ENCODE measurements at places on chromosomes 1 and 21.

DNA sequence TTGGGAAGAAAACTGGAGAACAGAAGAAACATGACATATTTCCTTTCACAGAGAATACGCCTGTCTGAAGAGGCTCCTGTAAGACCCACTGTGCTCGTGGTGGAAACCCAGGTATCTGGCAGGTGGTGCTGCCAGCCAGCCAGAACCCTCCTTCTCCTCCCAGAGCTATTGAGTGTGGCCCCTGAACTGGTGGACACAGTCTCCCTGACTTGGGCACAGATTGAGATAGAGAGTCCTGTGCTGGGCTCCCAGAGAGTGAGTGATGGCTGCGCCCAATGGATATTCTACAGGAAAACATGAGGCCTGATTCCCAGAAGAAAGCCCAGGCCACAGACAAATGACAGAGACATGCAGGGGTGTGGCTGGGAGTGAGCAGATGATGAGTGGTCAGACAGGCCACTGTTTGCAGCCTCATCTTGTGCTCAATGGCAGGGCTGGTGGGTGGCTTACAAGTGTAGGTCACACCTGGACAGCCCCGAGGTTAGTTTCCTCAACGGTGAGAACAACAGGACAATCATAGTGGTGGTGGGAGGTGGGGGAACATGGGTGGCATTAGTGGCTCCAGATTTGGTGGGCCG, 127.9 kb downstream of the PTPRU start:
- DNase-seq = no peak

DNA sequence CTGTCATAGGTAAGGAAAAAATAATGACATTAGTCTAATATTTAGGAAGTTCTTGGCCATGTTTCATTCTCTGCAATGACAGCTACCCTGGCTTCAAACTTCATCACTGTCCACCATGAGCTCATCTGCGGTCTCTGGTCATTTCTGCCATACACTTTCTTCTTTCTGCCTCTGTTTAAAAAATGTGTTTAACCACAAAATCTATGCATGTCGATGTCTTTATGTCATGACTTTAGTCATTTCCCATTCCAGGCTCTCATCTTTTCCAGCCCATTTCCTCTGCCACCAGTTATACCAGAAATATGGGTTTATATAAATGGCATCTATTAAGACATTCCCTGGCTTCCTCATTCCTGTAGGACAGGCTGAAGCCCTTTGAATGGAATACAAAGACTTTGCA, 68.5 kb upstream of the DUSP10 start:
- DNase-seq = no peak

- DNase-seq = no peak
Observed at GRCh38 chr21:32207406-32207716, 71.5 kb downstream of the MIS18A start.

DNA sequence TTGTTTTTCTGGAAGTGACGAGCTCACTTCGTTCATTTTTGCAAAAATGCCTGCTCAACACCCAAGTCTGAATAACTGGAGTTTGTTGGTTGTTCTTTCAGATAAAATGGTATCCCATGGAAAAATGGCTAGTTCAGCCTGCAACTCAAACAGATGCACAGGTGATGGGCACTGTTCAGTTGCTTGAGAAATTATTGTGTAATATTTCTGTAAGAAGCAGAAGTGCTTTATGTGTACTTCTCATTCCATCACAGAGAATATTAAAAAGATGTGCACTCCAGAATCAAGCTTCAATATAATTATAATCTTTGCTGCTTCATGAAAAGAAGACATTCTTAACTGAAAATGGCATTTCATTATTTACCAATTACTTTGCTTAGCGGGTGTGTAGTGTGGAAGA, 9.1 kb downstream of the SYT2 start:
- no peak for DNase-seq

GRCh38 chr21:38788275-38788905, 17.3 kb upstream of the ETS2 start:
- no peak for DNase-seq

- no peak for DNase-seq
Observed at GRCh38 chr1:222042120-222042519, 300.2 kb upstream of the DUSP10 start.

- peak; percentile 51 for DNase-seq
Observed at GRCh38 chr1:6365047-6365446, 28.5 kb downstream of the ACOT7 start.

DNA sequence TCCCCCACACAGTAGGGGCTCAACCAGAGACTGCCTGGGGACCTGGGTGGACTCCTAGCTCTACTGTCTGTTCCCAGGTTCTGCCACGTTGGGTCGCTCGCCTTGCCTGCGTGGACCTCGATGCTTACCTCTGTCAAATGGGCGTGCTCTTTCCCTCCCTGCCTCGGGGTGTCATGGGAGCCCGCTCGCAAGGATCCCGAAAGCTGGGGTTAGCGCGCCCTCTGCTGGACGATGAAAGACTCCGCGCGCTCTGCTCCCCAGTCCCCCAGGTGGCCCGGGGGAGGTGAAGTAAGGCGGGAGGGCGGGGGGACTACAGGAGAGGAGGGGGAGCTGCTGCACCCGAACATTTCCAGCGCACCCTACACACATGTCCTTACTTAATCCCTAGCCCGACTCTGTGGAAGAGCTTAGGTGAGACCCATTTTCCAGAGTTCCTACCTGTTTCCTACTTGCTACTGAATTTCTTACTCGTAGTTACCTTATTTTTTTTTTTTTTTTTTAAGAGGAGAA, 2.3 kb upstream of the BSND start:
- DNase-seq = peak; percentile 69

DNA sequence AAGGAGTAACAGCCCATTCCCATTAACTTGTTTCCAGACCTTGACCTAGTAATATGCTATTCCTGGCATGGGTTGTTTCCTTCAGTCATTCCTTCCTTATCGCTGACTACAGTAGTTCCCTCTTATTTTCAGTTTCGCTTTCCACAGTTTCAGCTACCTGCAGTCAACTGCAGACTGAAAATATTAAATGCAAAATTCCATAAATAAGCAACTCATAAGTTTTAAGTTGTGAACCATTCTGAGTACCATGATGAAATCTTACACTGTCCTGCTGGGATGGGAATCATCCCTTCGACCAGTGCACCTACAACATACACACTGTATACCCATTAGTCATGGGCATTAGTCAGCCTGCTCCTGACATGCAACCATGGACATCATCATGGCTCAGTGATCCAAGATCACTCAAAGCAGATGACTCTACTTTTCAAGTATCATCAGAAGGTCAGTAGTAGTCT, 66.7 kb downstream of the CCDC30 start:
- no peak for DNase-seq

GRCh38 chr1:9555942-9556341, 16.7 kb downstream of the SLC25A33 start:
- no peak for DNase-seq

DNA sequence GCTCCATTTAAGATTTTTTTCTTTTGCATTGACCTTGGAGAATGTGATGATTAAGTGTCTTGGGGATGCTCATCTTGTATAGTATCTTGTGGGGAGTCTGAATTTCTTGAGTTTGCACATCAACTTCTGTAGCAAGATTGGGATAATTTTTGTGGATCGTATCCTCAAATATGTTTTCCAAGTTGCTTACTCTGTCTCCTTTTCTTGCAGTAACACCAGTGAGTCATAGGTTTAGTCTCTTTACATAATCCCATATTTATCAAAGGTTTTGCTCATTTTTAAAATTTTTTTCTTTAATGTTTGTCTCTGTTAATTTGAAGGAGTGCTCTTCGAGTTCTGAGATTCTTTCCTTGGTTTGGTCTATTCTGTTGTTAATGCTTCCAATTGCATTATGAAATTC, 41.7 kb upstream of the ANGPTL1 start:
- no peak for DNase-seq

DNA sequence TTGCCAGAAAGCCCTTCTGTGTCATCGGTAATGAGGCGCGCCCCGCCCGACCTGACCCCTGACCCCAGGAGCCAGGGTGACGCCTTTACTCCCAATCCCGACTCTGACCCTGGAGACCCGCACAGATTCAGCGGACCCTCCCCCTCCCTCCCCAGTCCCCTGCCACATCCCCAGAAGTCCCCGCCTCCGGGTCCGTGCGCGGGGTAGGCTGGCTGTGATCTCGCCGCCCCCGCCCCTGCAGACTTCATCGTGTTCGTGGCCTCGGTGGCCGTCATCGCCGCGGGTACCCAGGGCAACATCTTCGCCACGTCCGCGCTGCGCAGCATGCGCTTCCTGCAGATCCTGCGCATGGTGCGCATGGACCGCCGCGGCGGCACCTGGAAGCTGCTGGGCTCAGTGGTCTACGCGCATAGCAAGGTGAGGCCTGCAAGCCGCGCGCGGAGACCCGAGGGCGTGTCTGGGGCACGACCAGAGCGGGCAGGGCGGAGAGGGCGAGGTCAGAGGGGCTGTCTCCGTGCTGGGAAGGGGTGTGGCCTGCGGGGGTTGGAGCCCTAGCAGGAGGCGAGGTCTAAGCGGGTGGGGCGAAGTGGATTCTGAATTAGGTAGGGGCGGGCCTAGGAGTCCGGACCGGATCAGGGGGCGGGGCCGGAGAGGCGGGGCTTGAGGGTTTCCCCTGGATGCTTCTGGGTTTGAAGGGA, 34.8 kb downstream of the KCNQ4 start:
- DNase-seq = peak; percentile 76

DNA sequence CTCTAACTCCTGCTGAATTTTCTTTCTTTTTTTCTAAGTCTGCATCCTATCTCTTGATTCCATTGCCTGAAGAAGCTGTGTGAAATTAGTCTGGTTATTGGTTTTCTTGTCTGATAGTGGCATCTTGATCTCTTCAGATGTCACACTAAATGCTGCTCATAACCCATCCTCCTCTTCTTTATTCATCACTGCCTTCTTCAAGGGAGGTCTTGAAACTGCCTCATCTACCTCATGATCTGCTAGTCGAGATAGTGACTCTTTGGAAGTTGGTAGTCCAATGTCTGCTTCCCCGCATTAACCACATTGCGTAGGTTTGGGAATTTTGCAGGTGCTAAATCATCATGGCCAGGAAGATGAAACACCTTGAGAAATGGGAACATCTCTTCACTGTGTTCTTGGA, 15.7 kb downstream of the DYRK3 start:
- DNase-seq = no peak

DNA sequence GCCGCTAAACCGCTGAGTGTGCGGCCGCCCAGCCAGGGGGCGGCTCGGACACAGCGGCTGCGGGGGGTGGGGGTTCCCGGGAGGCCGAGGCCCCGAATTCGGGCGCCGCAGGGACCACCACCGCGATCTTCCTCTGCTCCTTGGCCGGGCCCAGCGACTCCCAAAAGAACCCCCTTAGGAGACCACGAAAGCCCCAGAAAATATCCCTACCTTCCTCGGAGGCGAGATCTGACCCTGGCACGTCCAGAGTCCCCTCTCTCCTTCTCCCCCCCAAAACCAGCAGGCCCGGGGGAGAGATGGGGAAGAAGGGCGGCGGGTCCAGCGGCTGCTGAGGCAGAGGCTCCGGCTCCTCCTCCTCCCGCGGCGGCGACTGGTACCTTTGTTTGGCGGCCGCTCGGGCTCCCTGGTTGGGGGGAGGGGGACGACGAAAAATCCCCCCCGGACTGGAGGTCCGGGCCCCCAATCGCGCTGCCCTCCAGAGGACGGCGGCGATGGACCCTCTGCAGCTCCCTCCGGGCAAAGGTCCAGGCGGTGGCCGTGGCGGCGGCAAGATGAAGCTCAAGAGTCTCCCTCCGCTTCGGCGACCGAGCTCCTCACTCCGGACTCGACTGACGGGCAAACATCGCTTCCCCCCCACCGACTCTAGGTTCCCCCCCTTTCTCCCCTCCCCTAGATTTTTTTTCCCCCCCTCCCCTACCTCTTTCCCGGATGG, at the start of gene ARID4B:
ARID4B (minus strand) TSS at position 621 of the 712 bp plus-strand sequence. CDS start 1,260 bp downstream, outside the sequence.
- DNase-seq = no peak

GRCh38 chr1:65409314-65409713, 11.2 kb upstream of the LEPR start:
- DNase-seq = no peak

DNA sequence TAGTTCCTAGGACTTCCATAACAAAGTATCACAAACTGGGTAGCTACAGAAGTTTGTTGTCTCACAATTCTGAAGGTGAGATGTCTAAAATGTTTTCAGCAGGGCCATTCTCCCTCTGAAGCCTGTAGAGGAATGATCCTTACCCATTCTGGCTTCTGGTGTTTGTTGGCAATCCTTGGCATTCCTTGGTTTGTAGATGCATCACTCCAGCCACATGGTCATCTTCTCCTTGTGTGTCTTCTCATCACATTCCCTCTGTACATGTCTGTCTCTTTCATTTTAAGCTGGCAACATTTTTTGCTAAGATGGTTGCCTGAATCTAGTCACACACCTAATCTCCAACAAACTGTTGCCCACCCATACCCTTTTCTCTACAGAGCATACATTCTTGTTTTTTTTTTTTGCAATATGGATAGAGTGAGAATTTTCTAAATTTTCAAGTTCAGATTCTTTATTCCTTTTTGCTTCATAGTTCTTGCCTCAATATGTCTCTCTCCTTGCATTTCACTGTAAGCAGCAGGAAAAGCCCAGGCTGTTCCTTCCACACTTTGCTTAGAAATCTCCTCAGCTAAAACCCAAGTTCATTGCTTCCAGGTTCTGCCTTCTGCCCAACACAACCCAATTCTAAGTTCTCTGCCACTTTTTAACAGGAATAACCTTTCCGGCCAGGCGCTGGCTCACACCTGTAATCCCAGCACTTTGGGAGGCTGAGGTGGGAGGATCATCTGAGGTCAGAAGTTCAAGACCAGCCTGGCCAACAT, 18.3 kb downstream of the ZBED6 start:
- DNase-seq = no peak

DNA sequence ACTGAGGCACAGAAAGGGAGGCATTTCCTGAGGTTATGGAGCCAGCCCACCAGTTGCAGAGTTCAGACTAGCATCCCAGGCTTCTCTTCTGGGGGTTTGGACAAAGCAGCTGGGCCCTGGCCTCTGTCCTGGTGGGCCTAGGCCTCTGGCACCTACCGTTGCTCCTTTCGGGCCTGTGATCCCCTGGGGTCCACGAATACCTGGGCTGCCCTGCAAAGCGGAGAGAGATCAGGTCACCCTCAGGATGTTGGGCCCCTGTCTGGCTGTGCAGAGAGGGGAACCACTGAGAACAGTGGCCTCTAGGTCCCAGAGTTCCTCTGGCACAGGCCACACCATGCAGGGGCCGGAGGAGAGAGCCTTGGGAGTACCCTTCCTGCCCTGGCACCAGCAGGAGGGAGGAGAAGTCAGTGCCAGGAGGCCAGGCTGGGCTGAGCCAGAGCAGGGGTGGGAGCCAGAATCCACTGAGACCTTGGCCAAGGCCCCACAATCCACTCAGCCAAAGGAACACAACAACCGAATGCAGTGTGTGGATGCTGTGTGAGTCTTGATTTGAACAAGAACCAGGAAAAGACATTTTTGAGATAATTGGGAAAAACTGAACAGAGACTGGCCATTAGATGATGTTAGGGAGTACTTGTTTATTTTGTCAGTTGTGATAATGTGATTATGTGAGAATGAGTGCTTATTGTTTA, 8.9 kb downstream of the COL9A2 start:
- no peak for DNase-seq

DNA sequence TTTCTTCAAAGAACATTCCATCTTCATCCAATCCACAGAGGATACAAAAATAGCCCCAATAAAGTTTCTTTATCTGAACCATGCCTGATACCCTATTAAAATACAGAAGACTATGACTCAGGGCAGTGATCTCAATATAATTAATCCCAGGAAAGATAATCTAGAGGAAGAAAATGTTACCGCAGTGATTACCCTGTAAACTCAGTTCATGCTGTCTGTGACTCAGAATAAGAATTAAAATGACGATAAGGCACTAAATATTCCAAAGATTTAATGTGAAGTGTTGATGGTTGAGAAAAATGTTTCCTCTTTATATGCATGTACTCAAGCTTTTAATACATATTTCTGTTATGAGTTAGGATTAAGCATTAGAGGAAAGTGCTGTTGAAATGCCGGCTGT, 88.6 kb upstream of the LYPLAL1 start:
- DNase-seq = no peak

Data from T-helper 2 cell (primary cell).